ENCODE measurements at places on chromosomes 13 and 19.

DNA sequence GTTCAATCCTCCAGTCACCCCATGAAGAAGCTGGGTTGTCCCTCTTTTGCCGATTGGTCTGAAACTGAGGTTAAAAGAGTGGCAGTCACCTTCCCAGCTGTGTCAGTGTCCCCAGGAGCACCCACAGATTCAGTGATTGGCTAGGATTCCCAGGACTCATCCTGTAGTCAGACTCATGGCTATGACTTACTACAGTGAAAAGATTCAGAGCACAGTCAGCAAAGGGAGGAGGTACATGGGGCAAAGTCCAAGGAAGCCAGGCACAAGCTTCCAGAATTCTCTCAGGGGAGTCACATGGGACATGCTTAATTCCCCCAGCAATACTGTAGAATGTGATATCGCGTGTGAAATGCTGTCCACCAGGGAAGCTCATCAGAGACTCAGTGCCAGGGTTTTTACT is 14.2 kb downstream of the ZNF473 start:
- DNase-seq = no peak

DNA sequence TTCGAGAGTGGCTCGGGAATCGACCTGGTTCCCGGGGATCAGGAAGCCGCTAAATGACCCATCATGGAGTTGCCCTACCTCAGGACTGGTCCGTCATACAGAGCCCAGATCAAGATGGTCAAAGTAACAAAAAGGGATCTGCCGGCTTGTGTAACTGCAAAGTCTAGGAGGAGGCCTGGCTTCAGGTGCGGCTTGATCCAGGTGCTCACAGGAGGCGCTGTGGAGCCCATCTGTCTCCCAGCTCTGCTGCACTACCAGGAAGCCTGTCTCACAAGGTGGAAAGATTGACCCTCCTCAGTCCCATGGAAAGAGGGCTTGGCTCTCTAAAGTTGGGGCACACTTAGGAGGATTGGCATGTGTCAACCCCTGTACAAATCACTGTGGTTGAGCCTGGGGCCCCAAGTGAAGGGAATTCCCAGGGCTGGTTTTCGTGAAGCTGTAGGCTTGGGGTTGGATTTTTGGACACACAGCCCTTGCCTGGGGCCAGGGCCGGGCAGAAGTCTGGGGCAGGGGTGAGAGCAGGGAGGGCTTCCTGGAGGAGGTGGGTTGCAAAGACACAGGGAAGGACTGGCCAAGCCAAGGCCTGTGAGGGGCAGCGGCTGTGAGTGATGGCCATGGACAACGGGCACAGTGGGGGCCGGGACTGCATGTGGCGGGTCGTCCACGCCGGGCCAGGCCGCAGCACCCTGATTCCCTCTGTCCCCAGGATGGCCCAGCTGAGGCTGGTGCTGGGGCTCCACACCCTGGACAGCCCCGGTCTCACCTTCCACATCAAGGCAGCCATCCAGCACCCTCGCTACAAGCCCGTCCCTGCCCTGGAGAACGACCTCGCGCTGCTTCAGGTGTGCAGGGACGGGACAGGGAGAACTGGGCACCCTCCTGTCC is 4.2 kb downstream of the GZMM start:
- no peak for DNase-seq

DNA sequence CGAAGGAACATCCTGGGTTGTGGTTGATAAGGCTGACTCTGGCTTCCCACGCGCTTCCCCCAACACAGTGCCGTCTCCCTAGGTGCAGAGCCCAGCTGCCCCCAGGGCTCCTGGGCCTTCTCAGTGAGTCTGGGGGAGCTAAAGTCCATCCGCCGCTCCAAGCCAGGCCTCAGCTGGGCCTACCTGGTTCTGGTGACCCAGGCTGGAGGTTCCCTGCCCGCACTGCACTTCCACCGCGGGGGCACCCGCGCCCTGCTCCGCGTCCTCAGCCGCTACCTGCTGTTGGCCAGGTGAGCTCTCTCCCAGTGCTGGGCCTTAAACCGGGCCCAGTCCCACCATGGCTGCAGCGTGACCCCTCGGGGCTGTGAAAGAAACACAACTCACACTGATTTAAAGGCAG is 3.7 kb downstream of the TBC1D17 start:
- no peak for DNase-seq

DNA sequence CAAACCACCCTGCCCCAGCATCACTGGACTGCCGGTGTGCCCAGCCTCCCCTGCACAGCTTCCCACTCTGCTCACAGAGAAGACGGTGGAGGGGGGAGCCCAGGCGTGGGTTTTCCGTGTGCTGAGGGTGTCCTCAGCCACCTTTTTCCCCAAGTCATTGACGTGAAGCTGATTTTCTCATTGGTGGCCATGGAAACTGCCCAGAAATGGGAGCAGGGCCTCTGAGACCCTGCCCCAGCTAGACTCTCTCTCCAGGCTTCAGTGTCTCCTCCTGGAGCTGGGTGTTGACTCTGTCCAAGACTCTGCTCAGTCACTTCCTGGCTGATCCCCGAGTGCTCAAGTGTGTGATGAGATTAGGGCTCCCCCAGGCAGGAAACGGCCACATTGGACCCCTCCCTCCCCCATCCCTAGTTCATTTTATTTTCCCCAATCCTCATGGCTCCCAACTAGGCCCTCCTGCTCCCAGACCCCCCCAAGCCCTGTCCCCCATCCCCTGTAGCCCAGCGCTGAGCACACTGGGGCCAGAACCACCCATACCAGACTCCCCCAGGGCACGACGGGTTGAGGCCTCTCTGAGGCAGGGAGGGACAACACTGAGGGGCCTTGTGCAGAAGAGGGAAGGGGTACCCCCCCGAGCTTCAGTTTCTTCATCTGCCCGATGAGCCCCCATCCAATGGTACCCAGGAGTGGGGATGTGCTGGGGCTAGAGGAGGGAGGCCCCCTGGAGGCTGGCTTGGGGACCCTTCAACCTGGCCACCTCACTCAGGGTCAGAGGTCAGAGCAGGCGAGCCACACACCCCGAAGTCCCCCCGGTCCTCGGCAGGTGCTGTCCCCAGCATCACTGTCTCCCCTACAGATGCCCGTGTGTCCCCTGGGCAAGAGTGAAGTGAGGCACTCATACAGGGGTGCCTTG is 1.2 kb upstream of the F2RL3 start:
- no peak for DNase-seq

GRCh38 chr13:108525827-108526226 is 103.6 kb upstream of the MYO16 start:
- no peak for DNase-seq

DNA sequence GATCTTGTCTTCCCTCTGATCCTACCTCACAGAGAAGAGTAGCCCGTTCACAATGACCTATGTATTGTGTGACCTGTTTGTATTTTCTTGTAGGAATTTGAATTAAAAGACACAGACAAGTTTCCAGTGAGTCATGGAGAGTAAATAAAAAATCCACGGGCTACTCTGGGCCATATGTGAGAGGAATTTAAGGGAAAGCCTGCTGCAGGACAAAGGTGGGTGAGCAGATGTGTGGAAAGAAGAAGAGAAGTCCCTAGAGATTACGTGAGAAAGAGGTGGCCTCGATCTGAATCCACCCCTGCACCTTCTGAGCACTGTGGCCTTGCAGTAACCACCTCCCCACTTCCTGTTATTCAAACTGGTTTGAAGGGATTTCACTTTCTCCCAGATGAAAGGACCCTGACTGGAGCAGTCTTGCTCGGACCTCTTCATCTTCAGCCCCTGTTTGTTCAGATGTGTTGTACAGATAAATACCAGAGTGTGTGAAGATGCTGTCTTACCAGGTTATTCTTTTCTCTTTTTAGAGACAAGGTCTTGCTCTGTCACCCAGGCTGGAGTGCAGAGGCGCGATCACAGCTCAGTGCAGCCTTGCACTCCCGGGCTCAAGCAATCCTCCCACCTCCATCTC is 205.4 kb downstream of the PDS5B start:
- DNase-seq = no peak

DNA sequence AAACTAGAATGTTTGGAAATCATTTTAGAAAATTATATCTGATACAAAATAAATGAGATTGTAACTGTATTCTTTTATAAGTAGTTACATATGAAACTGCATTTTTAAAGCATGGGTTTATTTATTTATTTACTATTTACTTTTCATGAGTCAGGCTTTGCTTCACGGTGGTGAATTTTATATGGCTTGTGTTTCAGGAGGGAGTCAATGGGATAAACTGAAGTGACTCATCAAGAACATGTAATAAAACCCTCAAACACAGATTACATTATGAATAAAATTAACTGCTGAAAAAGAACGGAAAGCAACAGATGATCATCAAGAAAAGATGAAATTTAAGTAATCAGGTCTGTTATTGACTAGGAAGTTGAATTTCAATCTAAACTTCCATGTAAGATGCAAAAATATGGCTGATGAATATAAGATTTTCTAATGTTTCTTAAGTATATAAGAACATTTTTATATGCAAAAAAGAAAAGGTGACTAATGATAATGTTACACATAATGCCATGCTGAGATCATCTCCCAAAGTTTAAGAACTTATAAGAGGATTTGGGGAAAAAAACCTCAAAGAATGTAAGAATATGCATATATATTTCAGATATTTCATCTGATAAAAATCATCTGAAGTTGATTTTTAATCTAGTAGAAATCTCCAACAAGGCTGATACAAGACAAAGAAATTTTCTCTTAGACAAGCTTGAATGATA is 383.6 kb downstream of the SLITRK1 start:
- no peak for DNase-seq

DNA sequence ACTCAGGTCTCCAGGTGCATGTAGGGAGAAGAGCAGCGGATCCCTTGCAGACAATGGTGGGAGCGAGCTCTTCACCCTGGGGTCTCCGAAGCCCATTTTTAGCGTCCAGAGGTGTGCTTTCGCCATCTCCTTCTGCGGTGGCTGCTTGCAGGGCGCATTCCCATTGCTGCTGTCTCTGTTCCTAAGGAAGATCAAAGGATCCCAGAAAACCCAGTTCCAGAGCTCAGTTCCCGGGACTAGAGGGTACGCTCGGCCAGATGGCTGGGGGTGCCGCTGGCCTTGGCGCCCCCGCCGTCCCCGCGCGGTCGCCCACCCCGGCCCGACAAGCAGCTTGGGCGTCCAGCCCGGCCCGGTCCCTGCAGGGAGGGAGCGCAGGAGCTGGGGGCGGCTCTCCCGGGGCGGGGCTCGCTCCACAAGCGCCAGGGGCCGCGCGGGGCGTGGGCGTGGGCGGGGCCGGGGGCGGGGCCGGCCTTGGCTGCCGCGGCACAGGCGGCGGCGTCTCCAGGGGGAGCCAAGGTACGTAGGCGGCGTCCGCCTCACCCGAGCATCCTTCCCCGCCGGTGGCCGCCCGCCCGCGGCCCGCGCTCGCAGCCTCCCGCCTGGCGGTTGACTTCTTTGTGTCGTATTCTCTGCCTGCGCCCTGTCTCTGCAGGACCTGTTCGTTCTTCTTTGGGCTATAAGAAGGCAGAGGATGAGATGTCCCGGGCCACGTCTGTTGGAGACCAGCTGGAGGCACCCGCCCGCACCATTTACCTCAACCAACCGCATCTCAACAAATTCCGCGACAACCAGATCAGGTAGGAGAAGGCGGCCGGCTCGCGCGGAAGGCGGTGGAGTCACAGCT is 96.8 kb downstream of the ATP8A2 start:
- DNase-seq = no peak

DNA sequence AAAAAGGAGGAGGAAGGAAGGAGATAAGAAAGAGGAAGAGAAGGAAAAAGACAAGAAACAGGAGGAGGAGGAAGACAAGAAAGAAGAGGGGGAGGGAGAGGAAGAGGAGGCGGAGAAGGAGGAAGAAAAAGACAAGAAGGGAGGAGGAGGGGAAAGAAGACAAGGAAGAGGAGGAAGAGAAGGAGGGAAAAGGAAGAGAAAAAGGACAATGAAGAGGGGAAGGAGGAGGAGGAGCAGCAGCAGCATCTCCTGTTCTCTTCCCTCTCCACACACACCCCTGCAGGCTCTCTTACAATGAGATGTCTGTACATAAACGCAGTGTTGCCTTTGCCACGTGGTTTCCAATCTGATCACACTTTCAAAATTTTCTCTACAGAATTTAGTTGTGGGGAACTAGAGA is 66.6 kb downstream of the RUBCNL start:
- DNase-seq = no peak

DNA sequence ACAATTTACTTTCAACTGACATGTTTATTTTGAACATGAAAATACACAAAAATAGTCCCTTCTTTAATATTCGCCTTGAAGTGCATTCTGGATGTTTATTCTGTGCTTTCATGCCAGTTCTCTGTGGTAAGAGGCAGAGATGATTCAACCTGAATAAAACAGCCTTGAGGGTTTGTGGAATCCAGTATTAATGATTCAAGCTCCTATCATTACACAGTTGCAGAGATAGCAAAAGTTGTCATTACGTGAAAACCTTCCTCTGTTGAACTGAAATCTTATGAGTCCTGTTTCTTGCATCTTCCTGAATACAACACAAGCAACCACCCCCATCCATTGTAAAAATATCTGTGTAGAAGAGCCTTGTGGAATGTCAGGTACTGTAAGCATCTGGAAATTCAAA is 142.3 kb upstream of the HTR2A start:
- no peak for DNase-seq

DNA sequence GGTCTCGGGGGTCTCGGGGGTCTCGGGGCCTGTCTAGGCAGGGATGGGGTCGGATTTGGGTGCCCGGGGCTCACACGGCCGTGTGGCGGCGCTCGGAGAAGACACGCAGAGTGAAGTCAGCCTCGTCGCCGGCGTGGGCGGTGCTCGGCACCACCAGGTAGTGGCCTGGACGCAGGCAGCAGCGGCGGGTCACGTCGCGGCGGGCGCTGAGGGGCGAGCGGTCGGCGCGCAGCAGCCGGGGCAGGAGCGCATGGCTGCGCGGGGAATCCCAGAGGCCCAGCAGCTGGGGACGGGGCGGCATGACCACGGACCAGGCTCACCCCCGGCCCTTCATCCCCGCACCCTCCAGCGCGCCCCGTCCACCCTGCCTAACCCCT is 8.2 kb downstream of the CAPN12 start:
- DNase-seq = no peak

DNA sequence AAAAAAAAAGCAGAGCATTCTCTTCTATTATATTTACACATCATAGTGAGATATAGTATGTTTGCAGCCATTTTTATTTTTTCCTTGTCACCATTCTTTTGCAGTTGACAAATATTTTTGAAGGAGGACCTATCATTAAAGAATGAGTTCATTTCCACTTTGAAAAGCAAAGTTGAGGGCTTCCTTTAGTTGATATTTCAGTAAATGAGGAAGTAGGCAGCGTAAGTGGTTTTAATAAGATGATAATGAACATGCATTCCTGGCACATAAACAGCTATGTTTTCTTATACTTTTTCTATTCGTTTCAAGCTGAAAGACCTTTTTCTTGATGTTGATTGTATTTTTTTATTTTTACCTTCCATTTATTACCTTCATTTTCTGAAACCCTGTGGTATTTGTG is 66.2 kb downstream of the ZMYM2 start:
- no peak for DNase-seq

DNA sequence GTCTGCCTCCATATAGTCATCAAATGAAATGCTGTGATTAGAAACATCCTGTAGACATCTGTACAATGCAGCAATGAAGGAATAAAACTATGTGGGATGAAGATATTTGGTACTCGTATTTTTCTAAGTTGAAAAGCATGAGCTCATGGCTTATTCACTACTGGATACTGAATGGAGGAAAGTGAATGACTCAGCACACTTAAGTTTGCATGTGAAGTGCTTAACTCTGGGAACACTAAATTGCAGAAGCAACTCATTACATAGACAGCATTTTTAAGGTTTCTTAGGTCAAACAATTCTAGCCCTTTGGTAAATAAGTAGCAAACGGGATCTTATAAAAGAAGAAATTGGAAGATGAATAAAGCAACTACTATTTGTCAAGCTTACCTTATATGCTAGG is 429.0 kb upstream of the MIR17HG start:
- DNase-seq = no peak

GRCh38 chr13:106690779-106691178 is 122.8 kb upstream of the ARGLU1 start:
- no peak for DNase-seq
